ENCODE measurements at places on chromosomes 7 and 10.

- DNase-seq: no peak
These were observed 663.5 kb downstream of the SORCS1 start for GRCh38 chr10:106500925-106501525.

DNA sequence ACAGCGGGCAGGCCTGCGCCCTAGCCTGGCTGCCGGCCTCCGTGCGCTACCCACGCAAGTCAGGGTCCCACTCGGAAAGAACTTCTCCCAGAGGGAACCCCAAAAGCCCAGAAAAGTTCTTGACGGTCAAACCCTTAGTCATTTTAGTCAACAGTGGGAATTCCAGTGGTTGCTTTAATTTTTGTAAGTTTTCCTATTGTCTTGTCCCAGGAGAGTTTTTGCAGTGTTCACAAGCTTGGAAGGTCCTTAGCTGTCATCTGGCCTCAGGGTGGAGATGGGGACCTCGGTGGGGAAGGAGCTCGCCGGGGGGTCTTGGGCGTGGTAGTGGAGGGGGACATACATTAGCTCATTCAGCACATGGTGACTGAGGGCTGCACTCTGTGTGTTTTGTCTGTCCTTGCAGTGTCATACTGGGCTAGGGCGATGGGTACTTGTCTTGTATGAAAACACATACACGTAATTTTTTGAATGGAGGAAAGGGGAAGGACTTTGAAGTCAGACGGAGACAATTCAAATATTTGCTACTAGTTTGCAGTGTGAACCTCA lies 736 bp downstream of the MINDY4 start:
- DNase-seq: peak; percentile 36

- no peak for DNase-seq
These were observed 13.9 kb downstream of the NAPEPLD start for GRCh38 chr7:103134836-103135554.

DNA sequence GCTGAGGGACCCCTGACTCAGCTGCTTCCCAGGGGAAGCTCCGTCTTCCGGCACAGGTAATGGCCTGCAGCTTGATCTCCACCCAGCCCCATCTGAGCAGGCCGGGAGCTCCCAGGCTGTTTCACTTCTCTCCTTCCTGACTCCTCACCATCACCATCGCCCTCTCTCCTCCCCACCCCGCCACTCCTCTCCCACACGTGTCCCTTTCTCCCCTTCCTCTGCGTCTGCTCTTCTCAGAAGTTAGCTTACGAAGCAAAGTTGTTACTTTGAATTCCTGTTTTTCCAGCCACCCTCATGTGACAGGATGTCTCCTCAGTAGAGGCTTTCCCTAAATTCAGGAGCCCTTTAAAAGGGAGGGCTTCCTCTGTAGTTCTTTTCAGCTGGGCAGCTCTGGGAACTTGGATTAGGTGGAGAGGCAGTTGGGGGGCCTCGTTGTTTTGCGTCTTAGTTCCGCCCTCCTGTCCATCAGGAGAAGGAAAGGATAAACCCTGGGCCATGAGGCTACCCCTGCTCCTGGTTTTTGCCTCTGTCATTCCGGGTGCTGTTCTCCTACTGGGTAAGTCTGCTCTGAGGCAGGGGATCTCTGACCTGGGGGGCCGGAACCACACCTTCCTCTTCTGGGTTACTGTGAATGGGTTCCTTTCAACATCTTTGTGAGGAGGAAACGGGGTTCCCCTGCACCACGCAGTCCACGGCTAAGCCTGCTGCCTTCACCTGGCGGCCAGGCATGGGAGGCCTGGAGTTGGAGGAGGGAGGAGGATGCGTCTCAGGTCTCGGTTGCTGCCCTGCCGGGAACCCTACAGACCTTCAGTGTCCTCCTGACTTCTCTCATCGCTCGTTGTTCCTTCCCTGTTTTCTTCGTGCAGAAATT lies at the start of gene MRC1:
Gene MRC1 (plus strand): TSS at position 378 of the 871 bp plus-strand sequence. CDS start 118 bp downstream, at position 496.
- no peak for DNase-seq

DNA sequence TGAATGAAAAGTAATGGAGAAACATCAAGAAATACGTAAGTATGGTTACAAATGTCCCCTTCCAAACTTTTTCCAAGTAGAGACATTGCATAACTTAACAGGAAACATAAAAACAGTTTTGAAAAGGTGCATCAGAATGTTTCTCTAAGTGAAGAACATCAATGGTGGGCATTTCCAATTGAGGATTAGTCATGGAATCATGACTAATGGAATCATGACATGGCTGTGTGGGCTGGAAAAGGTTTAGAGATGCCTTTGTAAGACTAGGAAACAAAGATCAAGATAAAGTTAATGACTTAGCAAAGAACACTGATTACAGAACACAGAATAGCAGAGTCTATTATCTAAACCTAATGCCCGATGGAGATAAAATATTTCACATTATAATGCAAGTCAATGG lies 272.0 kb downstream of the HPSE2 start:
- DNase-seq: no peak

- DNase-seq: no peak
These were observed 9.2 kb downstream of the NUP42 start for GRCh38 chr7:23191022-23191421.

DNA sequence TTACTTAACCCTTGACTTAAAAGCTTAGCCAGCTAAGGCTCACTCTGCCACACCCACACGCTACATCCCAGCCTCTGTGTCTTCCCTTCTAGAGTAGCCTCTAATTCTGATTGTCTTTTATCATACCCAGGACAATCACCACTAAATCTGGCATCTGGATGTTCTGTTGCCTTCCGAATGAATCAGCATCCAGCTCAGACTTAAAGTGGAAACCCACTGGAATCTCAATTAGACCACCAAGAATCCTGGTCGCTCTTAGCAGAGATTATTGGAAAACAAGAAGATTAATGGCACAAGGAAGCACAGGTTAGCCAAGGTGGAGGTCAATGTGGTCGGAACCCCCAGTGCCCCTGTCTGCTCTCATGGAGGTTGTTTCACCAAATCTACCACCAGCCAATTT lies 404.2 kb upstream of the FOXK1 start:
- no peak for DNase-seq

DNA sequence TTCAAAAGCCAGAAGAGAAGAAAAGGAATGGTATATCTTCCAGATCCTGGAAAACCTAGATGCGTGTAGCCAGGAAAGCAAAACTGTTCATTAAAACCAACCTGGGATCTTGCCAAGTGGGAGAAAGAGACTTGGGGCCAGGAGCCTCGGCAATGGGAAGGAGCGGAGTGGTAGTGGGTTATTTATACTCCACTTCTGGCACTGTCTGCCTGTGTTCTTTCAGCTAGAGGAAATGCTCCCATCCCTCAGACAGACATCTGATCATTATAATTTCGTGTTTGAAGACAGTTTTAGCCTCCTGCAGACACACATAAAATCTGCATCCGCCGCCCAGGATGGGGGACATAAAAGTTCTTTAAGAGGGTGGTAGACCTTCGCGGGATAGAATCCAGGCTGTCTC lies 421.6 kb downstream of the RPS24 start:
- no peak for DNase-seq
